ENCODE measurements at places on chromosomes 13 and 19.

GRCh38 chr13:38826182-38826813 lies 139.4 kb downstream of the FREM2 start:
- no peak for DNase-seq

GRCh38 chr13:94412870-94413597 lies 66.4 kb downstream of the DCT start:
- DNase-seq: no peak

DNA sequence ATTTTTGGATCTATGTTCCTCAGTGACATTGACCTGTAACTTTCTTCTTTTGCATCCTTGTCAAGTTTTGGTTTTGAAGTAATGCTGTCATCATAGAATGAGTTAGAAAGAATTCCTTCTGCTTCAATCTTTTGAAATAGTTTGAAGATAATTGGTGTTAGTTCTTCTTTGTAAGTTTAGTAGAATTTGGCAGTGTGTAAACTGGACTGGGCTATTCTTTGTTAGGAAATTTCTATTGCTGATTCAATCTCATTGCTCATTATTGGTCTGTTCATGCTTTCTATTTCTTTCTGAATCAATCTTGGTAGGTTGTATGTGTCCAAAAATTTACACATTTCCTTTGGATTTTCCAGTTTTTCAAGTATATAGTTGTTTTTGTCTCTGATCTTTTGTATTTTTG lies 101.7 kb upstream of the SPRY2 start:
- no peak for DNase-seq

DNA sequence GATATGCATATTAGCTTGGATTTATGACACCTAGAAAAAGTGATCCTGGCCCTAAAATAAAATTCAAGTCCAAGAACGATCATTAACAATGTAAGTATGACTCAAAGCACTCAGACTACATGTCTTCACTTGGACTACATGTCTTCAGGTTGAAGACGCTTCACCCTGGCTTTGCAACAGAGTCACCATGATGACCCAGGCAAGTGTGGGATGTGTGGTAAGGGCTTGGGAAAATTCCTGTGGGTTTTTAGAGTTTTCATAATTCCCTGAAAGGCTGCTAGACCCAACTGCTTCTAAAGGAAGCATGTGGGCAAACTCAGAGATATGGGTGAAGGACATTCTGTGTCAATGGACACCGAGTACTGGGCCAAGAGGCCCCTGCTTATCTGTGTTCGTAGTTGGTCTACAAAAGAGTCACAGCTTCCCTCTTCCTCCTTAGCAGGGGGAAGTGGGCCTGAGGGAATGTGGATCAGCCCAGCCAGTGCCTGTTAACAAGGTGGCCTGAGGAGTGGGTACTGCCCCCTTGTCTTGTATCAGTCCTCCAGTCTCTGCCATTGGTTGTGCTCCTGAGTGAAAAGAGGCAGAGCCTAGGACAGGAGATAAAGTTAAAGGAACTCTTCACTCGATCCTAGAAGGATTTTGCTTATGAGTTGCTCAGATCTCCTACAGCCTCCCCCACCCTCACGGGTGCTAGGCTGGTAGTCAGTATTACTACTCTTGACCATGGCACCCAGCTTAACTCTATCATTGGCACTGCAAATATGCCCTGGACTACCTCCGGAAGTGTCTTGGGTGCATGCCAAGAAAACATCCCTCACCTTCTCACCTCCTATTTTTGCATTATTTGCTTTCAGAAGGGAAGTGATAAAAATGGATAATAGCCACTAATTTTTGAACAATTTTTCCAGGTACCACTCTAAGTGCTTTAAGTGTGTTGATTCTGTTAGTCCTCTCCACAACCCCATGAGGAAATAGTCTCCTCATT lies 406.3 kb downstream of the COG6 start:
- DNase-seq: no peak

DNA sequence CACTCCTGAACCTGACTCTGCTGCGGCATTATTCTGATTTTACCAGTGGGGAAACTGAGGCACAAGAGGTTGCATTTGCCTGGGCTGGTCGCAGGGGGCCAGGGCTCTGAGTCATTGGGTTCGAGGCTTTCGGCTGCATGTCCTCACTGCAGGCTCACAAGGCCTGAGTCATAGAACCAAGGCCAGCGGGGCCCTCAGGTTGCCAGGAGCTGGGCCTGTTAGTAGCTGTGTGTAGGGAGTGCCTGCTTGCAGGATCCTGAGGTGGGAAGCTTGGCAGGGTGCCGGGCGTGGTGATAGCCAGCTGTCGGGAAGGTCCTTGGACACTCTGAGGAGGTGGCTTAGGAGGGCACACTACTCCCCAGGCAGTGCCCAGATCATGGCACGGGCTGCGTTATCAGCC lies 21.6 kb upstream of the F2RL3 start:
- no peak for DNase-seq

GRCh38 chr19:40363069-40363468 lies 14.6 kb downstream of the PLD3 start:
- no peak for DNase-seq

DNA sequence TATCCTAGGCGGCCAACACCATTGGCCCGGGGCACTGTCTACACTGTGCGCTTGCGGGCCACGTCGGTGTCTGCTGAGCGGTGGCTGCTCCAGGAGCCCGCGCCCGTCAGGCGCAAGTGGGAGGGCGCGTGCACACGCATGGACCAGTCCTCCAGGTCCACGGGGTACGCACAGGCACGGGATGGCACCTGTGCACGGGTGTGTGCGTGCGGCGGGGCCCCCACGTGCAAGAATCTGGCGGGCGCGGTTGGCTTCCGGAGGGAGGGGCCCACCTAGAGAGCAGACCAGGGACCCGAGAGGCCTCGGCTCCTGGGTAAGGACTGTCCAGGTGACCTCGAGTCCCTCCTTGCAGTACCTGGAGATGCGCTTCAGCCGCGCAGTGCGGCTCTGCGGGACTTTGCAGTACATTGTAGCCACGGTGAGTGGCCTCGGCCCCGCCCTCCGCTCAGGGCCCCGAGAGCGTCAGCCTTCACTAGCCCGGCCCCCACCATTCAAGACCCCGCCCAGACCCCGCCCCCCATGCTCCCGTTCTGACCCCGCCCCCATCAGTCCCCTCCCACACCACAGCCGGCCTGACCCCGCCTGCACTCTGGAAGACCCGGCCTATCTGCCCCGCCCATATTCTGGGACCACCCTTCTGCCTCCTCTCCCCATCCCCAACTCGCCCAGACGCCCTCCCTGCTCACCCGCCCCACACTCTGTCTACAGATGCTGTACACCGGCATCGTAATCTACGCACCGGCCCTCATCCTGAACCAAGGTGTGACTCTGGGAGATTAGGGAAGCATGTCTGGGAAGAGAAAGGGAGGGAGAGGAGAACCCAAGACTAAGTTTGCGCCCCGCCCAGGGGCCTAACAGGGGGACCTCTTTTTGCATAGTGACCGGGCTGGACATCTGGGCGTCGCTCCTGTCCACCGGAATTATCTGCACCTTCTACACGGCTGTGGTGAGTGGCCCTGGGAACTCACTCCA lies 2.3 kb downstream of the SLC5A5 start:
- DNase-seq: no peak

DNA sequence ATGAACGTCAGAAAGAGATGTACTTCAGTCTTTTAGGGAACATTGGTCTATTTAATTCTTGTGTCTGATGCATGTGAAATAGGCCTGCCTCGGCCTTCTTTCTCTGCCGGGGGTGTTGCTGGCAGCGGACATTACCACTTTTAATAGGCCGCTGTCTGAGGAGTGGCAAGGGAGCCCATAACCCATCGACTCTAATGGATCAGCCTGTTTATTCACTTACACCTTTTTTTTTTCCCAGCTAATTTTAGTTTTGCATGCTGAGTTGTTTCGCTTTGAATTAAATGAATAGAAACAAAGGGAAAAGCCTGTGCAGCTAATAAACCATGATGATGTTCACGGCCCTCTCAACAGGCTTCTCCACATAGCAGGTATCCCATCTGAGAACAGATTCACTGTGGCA lies 78.4 kb downstream of the KCTD15 start:
- DNase-seq: no peak

- DNase-seq: no peak
These were observed 121.7 kb downstream of the MRPL57 start for GRCh38 chr13:21297914-21298831.

DNA sequence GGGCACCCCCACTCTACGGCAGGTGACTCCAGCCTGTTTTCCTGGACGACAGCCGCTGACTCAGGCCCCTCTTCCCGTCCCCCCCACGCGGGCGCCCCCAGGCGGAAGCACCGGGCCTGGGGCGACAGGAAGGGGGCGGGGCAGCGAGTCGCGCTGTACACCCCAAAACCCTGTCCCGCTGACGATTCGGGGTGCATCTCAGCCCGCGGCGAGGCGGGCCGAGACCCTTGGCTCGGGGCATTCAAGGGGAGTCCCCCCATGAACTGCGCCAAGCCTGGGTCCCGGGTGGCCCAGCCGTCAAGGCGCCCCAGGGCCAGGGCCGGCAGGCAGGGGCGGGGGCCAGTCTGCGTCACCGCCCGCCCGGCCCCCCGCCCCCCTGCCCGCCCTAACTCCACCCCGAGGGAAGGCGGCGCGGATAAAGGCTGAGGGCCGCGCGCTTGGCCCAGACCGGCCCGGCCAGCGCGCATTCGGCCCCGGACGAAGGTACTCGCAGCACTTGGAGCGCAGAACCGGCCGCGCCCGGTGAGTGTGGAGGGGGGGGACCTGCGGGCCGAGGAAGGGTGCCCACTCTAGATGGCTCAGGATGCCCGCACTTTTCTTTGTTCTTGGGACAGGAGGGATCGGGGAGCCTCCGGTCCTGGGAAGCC lies at the start of gene MIDN:
Gene MIDN, plus strand, starts transcription at position 445 of the 647 bp plus-strand sequence. CDS start 1,714 bp downstream, outside the sequence.
- DNase-seq: no peak
